A549 (cell line): ENCODE measurements at places on chromosomes 3 and 15. TPM values are rescaled to one million over a fixed set of nuclear protein-coding genes. Genes with fewer than 3 reads are reported as not detected.

- DNase-seq, result no peak
Observed at GRCh38 chr3:110062716-110063115, 725.4 kb upstream of the DPPA4 start.

GRCh38 chr3:8869613-8870012 lies 93.7 kb downstream of the RAD18 start:
- DNase-seq, result peak; percentile 83

HRH1 gene
- polyA plus RNA-seq, result 3.7 to 4.2 TPM (median 3.7 TPM) in 3 replicates

- no peak for DNase-seq
Observed at GRCh38 chr3:108623504-108623903, 34.0 kb downstream of the DZIP3 start.

DNA sequence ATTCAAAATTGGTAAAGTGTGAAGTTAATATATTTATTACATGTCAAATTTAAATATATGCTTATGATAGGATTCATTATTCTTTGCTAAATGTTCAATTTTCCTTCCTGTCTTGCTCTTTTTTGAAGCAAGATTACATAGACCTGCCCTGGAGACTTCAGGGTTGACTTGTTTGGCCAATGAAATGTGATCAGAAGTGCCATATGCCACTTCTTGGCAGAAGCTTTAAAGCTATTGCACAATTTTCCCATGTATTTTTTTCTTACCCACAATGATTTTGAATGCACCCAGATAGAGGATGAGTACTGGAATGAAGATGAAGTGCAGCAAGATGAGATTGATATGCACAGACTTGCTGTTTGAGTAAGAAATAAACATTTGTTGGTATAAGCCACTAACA lies 406.3 kb upstream of the BCHE start:
- DNase-seq, result no peak

- peak; percentile 85 for DNase-seq
Observed at GRCh38 chr15:91055548-91056331, 33.3 kb upstream of the VPS33B start.

- no peak for DNase-seq
Observed at GRCh38 chr3:185727873-185728272, 97.0 kb downstream of the IGF2BP2 start.

UROC1 gene
- polyA plus RNA-seq, result not detected in 3 replicates

HIGD2B gene
- not detected in 3 replicates for polyA plus RNA-seq

GRCh38 chr15:79673416-79674123 lies 223.2 kb downstream of the MTHFS start:
- DNase-seq, result peak; percentile 36

ARNT2 gene
- polyA plus RNA-seq, result 8.9 to 10.1 TPM (median 9.8 TPM) in 3 replicates
